ENCODE measurements at places on chromosomes 16 and 17.

DNA sequence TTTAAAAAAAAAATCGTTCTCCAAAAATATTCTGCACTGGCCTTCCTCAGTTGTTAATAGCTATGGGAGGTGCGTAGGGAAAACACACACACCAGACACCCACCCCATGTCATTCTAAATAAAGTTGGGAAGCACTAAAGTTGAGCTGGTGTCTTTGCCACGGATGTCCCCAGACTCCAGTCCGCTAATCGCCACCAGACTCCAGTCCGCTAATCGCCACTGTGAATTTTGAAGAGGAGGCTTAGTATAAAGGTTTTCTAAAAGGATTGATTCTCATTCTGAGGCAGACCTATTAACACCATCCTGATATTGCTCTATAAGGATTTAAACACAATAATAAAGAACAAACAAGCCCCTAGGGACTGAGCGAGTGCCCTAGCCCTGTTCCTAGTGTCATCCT, 22.7 kb upstream of the CPSF4L start:
- no peak for DNase-seq

GRCh38 chr16:51433599-51433998, 282.5 kb upstream of the SALL1 start:
- no peak for DNase-seq

GRCh38 chr16:30665155-30665829, 7.1 kb downstream of the FBRS start:
- no peak for DNase-seq

- no peak for DNase-seq
These were observed 387.1 kb downstream of the XYLT1 start for GRCh38 chr16:17083628-17084027.

- DNase-seq = peak; percentile 34
These were observed 24.0 kb upstream of the VPS4A start for GRCh38 chr16:69286941-69287713.

DNA sequence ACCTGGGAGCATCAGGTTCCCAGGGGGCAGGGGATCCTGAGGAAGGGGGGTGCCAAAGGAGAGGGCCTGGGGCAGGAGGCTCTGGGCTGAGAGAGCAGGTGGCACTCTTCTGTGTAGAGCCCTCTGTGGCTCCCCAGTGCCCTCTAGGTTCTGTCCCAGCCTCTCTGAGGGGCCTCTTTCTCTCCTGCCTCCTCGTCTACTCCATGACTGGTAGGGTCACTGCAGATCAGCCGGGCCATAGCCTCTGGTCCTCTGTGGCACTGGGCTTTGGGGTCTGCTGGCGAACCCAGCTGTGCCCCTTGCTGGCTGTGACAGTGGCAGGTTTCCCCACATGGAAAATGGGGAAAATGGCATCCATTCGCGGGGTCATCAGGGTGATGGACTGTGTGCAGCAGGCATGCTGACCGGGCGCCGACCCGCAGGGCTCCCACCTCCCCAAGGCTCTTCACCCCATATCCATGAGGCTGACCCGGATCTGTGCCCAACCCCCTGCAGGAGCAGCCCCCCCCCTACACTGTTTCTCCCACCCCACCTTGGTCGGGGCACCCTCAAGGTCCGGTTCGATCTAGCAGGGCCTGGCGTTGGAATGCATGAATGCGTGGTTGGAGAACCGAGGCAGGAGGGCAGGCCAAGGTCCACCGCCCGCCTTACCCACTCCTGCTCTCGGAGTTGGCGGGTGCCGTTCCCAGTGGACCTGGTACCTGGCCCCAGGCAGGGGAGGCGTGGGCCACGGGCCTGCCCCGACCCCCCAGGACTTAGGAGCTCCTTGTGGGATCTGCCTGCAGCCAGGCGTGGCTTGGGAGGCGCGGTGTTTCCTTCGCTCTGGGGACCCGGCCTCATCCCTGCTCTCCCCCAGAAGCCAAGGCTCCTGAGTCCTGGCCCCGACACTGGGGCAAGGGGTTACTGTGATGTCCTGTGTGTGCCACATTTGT, 6.5 kb downstream of the GLIS2 start:
- no peak for DNase-seq

GRCh38 chr17:76997981-76998531, 129.9 kb downstream of the MGAT5B start:
- DNase-seq = no peak

- no peak for DNase-seq
These were observed 371.5 kb downstream of the SEC14L1 start for GRCh38 chr17:77512062-77512946.

GRCh38 chr17:79747508-79748294, 17.0 kb downstream of the ENPP7 start:
- DNase-seq = no peak

DNA sequence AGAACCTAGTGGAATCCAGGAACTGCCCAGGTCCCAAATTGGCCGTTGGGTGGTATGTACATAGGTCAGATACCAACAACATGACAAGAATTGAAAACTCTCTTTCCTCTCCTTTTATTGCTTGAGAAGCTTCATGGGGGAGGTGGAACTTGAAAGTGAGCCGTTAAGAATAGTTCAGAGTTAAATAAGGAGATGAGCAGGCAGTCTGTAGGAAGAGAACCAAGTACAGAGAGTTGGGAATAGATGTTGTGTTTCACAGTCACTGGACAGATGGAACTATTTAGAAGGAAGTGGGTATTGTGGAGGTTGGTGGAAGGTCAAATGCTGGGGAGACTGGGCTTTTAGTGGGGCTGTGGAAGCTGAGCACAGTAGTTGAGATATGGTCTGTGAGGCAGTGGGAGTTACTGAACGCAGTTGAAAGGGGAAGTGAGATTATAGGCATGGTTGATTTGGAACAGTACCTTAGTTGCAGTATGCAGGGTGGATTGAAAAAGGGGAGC, 26.4 kb downstream of the ARHGAP44 start:
- DNase-seq = no peak

- no peak for DNase-seq
These were observed 723.6 kb downstream of the WWOX start for GRCh38 chr16:78823027-78823426.

DNA sequence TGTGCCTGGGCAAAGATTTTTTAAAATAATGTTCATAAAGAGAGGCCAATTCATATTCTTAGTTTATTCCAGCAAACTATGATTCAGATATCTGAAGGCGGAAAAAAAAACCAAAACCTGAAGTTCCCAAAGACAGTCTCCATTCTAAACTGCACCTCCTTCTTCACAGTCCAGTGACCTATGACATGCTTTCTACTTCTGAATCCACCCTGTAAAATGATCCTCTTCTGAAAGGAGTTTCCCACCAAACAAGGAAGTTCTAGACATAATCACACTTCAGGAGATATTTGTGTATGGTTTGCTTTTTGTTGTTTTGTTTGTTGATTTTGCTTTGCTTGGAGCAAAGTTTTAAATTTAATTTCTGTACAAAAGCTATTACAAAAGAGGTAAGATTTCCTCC, 12.9 kb upstream of the CHST4 start:
- DNase-seq = no peak

GRCh38 chr17:1232786-1233185, 37.5 kb upstream of the BHLHA9 start:
- peak; percentile 23 for DNase-seq

- no peak for DNase-seq
These were observed 258.3 kb upstream of the MON1B start for GRCh38 chr16:76932541-76933211.

GRCh38 chr17:18005496-18005895, 32.8 kb downstream of the DRC3 start:
- DNase-seq = no peak

GRCh38 chr16:28879261-28879840, 1.1 kb downstream of the ATP2A1 start:
- DNase-seq = no peak

DNA sequence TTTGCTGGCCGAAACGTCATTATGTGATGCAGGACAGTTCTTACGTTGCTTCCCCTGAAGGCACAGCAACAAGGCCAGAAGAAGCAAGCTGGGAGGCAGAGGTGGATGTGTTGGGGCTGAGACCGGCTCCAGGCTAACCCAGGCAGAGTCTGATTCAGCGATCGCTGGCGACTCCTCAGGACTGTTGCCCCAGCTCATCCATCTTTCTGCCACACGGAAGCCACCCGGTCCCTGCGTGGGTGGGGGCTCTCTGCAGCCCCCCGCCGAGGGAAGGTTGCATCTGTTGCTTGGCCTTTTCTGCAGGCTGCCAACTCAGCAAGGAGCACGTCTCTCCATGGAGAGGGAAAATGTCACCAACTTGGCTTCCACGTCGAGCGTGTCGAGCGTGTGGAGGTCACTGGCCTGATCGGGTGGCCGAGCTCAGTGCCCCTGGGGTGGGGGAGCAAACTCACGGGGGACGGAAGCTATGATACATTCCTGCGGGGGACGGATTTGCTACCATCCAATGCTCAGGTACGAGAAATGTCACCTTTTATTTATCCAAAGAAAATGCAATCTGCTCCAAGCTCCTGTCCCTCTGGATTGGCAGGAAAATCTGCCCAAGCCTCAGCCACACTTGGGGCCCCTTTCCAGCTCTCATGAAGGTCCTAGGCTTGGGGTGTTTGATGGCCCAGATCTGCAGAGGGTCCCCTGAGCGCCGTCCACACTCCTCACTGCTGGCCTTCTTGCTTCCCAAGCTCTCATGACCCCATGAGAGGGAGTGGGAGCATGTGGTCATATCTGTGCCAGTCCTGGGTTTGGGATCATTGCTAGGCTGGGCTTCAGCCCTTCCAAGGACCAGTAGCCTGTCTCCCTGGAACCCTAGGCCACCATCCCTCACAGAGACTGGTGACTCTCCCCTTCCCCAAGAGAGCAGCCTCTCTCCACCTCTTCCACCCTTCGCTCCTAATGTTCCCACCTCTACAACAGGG, 69.4 kb downstream of the RPH3AL start:
- no peak for DNase-seq

DNA sequence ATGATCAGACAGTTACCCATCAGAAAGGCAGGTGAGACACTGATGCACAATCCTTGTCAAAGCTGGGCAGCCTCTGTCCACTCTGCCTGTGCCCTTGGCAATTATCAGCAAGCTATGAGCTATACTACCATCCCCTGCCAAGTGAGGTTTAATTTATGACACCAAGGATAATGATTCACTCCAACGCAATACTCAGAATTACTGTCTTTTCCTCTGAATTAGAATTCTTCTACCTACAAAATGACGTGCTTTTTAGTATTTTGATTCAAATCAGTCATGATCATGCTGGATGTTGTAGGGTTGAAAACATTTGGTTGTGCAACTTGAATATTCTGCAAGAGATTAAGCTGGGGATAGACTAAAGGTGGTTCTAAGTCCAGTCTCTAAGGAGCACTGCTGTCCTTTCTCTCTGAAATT, 116.8 kb upstream of the SOX9 start:
- no peak for DNase-seq

DNA sequence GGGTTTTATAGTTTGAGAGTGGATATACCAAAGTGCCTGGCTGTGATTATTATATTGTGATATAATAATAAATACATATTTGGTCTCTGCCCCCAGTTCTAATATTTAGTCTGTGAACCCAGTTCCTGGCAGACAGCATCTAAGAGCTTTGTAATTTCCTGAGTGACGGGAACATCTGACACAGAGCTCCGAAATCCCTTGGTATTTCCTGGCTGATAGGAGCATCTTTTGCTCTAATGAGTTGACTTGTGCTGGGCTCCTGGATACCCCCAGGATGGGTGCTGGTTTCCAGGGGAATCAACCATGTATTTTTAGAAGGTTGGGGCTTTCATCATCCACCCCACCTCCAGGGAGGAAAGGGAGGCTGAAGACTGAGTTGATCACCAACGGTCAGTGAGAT, 187.3 kb downstream of the CDH13 start:
- no peak for DNase-seq

GRCh38 chr16:14658063-14658462, 25.3 kb downstream of the BFAR start:
- no peak for DNase-seq

DNA sequence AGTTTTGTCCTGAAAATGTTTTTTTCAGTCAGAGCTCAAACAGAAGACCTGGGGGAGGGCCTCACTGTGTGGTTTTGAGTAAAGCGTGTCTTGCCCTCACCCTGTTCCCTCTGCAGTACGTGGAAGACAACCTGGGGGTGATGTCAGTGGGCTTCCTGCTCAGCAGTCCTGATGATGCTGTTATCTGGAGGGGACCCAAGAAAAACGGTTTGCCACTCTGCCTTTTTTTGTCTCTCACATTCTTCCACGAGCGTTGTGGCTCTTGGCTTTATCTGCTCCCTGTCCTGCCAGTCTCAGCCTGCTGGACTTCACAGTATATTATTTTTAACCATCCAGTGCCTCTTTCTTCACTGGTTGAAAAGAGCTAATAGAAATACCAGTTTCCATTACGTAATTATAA, 12.9 kb downstream of the NUBP1 start:
- DNase-seq = no peak

GRCh38 chr16:79599837-79600637, 500 bp downstream of the MAF start:
- DNase-seq = no peak

GRCh38 chr17:57436565-57436964, 180.2 kb downstream of the MSI2 start:
- DNase-seq = no peak

DNA sequence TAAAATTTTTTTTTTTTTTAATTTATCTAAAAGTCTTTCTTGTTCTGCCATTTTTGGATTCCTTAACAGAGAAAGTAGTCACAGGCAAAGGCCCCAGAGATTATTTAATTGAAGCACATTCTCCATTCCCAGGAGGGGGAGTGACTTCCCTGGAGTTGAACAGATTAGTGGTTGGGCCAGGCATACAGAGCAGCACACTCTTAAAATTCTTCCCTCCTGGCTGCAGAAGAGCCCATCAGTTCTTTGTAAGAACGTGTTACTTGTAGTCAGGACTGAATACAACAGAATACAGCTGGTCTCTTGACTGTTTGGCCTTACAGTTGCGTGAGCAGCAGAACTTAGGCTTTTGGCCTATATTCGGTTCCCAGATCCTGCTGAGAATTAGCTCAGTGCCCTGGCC, 1.8 kb downstream of the ALKBH5 start:
- no peak for DNase-seq

DNA sequence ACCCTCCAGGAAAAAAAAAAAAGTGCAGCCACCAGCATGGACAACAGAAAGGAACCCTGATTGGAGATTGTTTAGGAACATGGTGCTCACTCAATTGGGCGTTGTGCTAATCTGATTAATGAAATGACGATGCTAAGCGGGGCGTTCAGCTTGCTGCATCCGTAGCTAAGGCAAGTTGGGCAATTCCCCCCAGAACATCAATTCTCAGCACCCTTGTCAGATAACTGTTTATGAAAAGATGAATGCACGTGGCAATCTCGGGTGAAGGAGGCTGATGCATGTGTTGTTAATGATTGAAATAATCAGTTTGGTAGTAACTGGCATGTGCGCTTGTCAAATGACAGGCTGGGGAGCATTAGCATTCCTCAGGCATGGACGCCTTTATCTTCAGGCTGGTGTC, 57.0 kb downstream of the HS3ST3A1 start:
- no peak for DNase-seq

- no peak for DNase-seq
These were observed 17.4 kb downstream of the NF1 start for GRCh38 chr17:31112001-31112661.

GRCh38 chr17:32609884-32610650, 123.3 kb downstream of the CDK5R1 start:
- no peak for DNase-seq

- no peak for DNase-seq
These were observed 4.7 kb downstream of the CDH15 start for GRCh38 chr16:89176147-89176690.

Data from AG04450 (cell line).